Hindlimb muscle (tissue), 1 donor: ENCODE measurements at places on chromosomes 7 and 10.

DNA sequence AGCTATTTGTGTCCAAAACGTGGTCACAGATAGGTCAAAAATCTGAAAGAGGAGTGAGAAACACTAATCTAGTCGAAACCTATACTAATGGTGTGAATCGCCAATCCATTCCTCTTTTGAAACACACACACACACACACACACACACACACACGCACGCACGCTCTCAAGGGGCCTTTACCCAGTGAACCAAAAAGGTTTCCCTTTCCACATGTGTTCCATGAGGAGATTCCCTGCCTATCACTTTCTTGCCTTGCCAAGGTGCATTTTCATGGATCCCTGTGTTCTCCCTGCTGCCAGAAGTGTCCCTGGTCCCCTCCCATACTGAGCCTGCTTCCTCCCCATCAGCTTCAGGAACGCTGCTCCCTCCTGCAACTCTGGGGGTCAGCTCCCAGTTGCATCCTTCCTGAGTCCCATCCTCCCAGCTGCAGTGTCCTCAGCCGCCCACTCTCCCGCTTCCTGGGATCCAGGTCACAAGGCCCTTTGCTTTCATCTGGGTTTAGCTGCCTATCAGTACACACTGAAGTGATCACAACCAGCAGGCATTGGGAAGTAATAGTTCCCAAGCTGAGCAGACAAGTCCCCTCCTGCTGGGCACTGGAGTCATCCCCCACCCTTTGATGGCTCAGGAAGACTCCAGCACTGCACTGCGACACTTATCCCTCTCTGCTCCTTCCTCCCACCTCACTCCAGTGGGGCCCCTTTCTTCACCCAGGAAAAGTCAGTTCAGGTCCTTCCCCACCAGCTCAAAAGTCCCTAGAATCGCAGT, 49.2 kb upstream of the KCNMA1 start:
- DNase-seq = no peak

DNA sequence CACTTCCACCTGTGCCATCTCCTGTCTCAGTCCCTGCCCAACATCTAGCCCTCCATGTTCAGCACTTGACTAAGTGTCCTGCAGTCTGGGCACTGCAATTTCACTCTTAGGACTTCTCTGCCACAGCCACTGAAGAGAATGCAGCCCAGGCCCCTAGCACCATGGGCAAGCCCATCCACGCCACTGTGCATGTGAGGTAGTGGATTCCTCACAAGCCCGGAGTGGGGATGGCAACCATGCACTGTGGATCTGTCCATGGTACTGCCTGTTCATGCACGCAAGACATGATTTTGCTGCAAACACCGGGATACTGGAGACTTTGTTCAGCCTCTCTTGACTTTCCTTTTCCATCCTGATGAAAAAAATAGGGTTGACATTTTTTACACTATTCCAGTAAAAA, 12.3 kb downstream of the DDC start:
- DNase-seq = peak; percentile 43

DNA sequence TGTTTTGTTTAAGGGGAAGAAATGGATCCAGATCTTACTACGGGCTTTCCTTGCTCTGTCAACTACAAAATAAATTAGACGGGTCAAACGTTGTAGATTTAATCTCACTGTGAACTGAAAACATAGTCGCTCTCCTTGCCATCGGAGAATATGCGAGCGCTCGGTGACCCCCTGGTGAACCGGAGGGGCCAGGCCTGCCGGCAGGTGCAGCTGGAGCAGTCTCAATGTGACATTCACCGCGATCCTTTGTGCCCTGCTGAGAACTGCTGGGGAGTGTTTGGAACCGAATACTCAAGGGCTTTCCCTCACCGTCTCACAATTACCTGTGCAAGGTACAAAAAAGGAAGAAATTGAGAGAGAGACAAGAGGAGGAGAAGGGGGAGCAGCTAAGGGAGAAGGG, 174.1 kb upstream of the GPR26 start:
- DNase-seq = no peak

DNA sequence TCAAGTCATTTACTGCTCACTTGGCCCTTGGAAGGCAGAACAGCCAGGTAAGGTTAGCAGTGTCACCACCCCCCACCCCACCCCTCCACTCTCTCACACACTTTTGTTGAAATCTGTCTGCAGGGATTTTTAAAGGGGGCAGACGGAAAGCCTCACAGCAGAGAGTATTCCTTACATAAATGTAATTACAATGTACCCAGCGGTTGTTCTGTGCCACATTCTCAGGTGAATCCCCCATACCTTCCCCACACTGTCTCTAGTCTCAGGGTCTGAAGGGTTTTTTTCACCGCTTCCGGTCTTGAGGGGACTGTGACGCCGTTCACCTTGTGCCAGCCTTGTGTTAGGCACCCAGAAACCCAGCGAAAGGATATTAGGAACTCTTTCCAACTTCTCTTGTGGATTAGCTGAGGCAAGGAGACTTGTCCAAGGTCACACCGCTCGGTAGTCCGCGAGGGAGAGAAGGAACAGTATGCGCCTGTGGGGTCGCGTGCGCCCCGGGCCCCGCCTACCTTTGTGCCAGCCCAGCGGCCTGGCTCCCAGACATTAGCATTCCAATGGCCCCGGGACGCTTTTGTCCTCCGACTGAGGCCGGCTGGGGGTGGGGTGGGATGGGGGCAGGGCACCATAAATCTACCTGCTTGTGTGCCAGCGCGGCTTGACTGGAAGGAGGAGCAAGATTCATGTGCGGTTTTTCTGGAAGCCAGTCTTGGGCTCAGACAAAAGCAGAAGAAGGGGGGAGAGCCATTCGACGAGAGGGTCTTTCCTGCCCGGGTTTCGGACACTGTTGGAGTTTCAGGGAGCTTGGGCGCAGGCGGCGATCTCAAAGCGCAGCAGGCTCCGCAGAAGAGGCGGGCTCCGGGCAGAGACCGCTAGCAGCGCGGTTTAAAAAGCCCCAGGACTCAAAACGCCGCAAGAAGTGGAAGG, 4.5 kb downstream of the NEUROG3 start:
- no peak for DNase-seq

DNA sequence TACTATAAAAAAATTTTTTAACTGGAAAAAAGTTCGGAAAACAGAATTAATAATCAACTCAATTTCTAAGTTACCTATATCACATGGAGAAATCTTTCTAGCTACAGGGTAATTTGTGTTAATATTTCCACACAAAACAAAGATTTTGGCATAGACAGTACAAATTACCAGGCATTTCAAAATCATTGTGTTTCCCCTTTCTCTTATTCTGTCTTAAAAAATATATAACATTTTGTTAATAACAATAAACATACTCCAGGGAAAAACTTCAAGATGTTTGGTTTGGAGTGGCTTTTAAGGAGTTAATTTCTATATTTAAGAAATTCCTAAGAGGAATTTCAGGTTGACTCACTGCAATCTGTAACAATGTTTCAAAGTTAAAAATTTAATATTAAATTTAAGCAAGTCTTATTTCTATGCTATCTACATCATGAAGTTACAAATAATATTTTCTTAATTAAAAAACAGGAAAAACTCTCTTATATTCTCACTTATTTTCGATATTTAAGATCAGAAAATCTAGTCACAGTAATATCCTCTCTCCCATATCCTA, 132.6 kb downstream of the NRBF2 start:
- no peak for DNase-seq

- DNase-seq = no peak
Observed at GRCh38 chr10:61542596-61542995, 89.4 kb upstream of the TMEM26 start.

DNA sequence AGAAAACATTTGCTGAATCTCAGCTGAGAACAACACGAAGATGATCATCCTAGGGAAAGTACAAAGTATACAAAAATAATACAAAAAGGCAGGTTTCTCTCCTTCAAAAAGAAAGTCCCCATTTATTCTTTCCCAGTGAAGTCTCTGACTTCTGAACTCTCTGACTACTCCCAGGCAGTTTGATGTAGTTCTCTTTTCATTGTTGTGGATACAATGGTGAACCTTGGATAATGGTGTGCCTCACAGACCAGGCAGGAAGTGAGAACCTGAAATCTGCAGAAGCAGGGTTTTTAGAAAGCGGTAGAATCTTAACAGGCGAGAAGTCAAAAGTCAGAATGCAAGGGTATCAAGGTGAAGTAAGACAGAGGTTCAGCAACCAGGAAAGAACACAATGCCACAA, 150.8 kb upstream of the NRP1 start:
- DNase-seq = no peak

DNA sequence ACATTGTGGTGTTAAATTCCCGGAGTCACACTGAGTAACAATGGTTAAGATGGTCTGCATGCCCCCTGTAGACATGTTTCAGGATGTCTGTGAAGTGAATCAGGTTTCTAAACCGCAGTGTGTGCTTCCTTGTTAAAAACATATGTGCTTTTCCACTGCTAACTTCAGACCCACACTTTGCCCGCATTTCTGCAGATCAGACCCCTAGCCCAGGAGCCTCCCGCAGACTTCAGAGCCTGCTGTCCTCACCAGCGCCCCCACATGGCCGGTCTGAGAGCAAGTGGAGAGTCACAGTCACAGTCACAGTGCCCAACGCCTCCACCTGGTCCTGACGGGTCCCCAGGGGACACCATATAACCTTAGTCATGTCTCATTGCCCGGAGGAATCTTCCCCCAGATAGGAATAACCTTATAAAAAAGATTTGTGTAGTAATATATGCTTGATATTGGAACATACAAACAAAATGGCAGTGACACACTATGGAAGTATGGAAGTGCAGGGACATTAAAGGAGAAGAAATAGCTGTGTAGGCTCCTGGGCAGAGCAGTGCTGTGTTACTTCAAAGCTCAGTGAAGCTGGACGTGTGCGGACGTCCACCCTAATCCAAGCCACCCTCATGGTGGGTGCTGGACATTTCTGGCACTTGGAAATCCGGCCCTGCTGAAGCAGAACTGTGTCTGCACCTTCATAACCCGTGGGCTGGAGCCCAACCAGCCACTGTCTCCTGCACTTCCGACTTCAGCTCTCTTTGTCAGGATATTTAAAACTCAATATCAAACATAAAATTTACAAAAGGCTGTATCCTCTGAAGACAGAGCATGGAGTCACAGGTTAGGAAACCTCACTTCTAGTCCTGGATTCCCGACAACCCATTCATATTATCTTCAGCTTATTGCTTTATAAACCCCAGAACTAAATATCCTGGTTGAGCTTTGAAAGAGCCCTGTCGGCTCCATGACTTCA, 29.0 kb downstream of the GSTO2 start:
- no peak for DNase-seq

DNA sequence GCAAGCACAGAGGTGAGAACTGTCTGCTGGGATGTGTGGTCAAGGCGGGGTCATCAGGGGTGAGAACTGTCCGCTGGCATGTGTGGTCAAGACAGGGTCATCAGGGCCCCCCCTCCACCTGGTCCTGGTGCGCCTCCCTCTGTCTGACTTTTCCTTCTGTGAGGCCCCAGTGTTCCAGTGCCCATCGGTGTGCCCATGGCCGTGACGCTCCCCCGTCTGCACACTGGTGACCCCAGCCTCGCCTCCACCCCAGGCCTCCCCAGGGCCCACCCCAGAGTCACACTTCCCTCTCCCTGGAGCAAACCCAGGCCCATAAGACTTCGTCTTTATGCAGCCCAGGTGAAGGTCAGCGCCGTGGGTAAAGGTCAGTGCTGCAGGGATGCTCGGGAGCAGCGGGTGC, 70.1 kb upstream of the TCERG1L start:
- DNase-seq = no peak

DNA sequence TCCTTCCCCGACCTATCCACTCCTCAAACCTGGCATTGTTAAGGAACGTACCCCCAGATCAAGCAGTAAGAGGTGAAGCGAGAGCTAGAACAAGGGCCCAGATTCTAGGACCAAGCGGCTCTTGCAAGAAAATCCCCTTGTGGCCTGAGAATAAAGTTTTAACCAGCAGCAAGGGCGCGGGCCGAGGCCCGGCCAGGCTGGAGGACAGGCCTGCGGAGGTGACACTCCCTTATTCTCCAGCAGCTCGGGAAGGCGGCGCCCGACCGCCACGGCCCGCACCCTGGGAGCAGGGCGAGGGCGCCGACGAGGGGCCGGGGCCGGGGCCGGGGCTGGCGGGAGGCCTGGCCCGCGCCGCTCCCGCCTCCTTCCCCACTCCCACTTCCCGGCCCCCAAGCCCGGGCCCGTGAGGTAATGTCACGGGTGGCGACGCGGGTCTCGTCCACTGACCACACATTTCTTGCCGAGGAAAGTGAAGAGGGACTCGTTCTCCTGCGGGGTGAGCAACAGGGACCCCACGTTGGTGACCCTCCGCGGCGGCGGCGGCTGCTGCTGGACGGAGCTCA, 551 bp downstream of the WASL start:
- peak; percentile 48 for DNase-seq

DNA sequence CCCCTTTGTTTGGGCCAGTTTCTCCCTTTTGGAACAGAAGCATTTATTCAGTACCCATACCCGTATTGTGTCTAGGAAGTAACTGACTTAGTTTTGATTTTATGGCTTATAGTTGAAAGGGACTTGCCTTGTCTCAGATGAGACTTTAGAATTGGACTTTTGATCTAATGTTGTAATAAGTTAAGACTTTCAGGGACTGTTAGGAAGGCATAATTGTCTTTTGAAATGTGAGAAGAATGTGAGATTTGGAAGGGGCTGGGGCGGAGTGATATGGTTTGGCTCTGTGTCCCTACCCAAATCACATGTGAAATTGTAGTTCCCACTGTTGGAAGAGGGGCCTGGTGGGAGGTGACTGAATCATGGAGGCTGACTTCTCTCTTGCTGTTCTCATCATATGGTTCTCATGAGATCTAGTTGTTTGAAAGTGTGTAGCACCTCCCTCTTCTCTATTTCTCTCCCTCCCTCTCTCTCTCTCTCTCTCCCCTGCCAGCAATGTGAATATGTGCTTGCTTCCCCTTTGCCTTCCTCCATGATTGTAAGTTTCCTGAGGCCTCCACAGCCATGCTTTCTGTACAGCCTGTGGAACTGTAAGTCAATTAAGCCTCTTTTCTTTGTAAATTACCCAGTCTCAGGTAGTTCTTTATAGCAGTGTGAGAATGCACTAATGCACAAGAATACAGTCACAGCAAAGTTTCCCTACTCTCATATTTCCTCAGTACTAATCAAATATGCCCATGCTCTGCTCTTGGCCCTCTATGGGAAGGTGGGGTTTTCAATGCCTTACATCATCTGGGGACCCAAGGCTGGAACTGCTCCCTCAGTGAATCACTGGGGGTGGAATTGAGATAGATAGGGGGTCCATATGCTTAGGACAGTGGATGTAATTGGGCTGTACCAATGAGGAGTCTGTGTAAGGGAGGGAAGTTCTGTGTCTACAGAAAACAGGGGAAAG, 17.2 kb upstream of the AKR1C1 start:
- DNase-seq = no peak

DNA sequence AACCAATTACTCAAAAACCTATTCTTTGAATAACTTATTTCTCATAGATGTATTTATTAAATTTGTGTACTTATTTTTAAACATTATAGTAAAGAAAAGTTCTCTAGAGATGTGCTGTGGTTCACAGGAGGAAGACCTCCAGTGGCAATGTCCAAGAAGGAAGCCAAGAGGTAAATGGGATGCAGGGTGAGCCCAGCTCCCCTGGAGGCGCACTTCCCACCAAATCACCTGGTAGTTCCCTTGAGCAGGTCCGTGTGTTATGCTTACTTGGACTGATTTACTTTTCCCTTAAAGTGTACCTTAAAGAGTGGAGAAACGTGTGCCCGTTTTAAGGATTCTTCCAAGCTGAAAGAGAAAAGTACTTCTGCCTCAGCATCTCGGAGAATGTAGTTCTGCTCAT, 55.3 kb downstream of the PAXIP1 start:
- DNase-seq = no peak
